ENCODE measurements at places on chromosomes 16 and 17.
A peak's percentile ranks its signal among the peaks of the same experiment; 100 is the strongest.

DNA sequence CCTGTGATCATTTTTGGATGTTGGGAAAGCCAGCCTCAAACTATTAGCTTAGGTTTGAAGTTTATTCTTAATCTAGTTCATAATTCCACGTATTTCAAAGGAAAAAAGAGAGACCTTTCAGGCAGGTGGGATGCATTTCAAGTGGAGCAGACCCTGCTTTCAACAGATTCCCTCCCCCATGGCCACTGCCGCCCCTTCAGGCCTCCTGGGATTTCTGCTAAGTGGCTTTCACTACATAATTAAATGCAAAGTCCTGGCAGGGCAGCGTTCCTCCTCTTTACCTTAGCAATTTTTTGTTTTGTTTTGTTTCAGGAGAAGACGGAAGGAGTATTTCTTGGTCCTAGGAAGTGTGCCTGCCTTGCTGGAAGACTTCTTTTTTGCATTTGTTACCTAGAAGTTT is 36.6 kb downstream of the MAF start:
- DNase-seq, result no peak

GRCh38 chr17:49452661-49453060 is 38.0 kb upstream of the PHB1 start:
- no peak for DNase-seq

- no peak for DNase-seq
These were observed 1.0 kb downstream of the TEPSIN start for GRCh38 chr17:81237591-81238489.

GRCh38 chr16:35215287-35215686 is 1755.9 kb downstream of the TP53TG3F start:
- DNase-seq, result no peak

DNA sequence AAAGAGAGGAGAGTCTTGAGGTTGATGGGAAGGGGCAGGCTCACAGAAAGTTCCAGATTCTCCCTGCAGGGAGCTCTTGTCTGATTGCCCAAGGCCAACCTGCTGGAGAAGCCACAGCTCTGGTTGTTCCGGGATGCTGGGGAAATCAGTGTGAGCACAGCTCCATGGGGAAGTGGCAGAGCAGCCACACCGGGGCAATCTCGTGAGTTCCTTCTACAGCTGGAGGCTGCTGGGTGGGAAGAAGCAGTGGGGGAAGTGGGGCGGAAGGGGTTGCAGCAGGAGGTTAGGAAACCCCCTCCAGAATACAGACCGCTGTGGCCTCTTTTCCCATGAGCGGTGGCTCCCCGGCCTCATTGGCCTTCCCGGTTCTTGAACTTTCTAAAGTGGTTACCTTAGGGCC is 34.0 kb downstream of the KIAA0513 start:
- DNase-seq, result peak; percentile 21

GRCh38 chr17:37483311-37484039 is 6.2 kb upstream of the DUSP14 start:
- DNase-seq, result no peak
